ENCODE measurements at places on chromosomes 5 and 9.

DNA sequence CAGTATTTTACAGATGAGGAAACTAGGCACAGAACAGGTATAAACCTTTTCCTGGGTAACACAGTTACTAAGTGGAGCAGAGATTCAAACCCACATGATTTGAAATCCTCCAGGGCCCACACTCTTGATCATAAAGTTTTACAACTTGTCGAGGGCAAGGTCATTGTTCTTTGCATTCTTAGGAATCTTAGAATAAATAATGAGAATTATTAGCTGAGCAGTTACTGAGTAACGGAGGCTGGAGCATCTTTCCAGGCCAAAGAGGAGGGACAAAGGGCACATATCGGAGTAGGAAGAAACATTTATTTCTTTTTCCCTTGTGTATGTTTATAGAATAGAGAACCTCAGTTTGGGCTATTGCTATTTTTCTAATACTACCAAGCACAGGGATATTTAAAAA, 27.1 kb upstream of the F2R start:
- no peak for DNase-seq

GRCh38 chr5:139149477-139150199, 48.5 kb downstream of the SIL1 start:
- no peak for DNase-seq

DNA sequence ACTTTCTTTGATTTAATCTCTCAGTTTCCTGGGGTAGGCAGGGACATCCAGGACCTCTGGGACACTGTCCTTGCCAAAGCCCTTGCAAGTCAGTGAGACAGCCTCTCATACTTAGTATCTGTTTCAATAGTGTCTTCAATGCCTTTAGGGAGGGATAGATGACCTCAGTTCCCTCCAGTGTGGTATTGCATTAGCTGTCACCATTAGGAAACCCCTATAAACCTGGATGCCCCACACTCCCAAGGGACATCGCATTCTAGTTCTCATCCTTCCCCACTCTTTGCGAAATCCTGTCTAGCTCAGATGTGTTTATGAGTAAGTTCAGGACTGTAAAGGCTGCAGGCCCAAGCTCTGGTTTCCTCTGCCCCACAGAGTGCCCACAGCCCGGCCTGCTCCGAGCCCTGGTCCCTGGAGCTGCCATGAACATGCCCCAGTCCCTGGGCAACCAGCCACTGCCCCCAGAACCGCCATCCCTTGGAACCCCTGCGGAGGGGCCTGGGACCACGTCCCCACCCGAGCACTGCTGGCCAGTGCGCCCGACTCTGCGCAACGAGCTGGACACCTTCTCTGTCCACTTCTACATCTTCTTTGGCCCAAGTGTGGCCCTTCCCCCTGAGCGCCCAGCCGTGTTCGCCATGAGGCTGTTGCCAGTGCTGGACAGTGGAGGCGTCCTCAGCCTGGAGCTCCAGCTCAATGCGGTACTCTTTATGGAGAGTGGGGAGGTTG, 13.2 kb downstream of the TMEM8B start:
- no peak for DNase-seq

DNA sequence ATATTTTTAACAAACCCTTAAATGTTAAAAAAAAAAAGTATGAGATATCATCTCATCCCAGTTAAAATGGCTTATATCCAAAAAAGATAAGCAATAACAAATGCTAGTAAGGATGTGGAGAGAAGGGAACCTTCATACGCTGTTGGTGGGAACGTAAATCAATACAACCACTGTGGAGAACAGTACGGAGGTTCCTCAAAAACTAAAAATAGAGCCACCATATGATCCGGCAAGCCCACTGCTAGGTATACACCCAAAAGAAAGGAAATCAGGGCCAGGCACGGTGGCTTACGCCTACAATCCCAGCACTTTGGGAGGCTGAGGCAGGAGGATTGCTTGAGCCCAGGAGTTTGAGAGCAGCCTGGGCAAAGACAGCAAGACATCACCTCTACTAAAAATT, 3.0 kb downstream of the MTMR12 start:
- DNase-seq, result no peak

DNA sequence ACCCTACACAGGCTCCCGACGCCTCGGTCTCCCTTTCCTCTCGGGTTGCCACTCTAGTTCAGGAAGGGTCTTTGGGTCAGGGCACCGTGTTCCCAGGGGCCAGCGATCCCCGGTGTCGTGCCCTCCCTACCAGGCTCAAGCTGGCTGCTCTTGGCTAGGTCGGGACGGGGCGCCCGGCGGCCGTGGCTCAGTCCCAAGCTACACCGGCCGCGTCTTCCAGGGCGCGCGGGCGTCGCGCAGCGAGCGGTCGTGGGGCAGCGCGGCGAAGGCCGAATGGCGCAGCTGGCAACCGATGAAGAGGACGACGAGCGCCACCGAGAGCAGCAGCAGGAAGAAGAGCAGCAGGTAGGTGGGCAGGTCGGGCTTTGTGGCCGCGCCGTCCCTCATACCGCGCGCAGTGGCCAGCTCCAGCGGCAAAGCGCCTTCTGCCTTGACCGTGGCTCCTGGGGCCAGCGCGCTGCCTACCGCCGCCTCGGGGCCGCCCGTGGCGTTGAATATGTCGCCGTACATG, 892 bp downstream of the SMIM32 start:
- no peak for DNase-seq

DNA sequence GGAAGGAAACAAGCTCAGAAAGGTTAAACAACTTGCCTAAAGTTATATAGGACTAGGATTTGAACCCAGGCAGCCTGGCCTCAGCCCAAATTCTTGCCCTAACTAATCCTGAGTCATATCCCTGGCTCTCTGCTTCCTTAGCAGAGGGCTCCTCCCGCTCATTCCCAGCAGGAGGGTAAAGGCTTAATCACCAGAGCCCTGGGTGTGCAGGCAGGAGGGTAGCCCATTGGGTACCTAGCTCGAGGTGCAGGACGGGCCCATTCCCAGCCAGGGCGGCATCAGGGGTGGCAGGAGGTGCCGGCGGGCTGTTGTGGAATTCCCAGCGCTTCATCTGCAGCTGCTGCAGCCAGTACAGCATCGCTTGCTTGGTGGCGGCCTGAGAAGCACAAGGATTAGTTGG, 3.9 kb downstream of the TBC1D2 start:
- DNase-seq, result no peak

DNA sequence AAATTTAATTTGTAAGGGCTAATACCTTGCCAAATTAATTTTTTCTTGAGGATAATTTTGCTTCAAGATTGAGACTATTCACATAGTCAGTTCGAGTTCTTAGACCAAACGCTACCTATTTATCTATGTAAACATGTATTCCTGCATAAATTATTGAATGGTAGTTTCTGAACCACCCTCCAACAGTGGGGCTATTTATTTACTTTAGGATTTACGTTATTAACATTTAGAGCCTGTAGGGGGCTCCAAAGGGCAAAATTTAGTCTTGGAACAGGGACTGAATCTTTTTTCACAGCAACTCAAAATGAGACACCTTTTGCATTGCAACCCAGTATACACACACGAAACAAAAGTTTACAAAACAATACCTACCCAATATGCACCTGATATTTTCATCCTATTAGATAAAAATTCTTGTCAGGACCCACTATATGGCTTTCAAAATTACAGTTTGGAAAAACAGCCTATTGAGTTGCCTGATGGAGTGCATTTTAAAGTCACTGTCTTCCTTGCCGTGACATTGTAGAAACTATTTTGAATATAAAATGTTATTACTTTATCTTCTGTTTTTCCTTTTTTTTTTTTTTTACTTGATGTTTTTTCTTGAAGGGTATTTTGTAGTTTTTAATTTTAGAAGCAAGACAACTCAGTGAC, 47.1 kb upstream of the POU4F3 start:
- peak; percentile 43 for DNase-seq

GRCh38 chr5:36374266-36374862, 72.7 kb upstream of the RANBP3L start:
- no peak for DNase-seq

DNA sequence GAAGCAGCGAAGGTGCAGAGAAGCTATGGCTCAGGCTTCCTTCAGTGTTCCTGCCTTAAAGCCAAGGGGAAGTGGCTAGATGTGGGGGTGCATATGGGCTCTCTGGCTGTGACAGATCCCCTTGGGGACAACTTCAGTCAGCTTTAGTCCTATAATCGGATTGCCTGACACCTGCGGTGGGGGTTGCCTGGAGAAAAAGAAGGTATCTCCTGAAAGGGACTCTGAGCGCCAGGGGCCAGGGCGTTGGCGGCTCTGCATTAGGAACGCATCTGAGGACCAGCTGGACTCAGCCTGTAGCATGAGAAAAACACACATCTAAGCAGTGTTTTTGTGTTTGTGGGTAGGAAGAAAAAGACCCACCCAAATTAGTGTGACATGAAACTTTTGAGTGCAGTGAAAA, 84.3 kb upstream of the OTULINL start:
- no peak for DNase-seq

DNA sequence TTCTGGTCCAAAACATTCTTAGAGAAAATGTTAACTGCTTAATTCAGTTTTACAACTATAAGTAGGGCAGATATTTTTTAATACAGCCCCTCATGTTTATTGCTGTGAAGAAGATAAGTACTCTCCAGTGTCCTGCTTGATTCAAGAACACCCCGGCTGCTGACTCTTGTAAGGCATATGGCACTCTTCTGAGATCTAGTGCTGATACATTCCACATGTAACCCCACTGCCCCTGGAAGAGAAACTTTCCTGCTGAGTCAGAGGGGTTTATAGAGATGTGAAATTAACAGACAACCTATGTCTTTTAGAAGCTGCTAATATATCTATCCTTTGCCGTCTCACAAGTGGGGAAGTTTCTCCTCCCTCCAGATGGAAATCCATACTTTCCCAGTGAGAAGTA, 1.0 kb upstream of the MINAR2 start:
- no peak for DNase-seq

DNA sequence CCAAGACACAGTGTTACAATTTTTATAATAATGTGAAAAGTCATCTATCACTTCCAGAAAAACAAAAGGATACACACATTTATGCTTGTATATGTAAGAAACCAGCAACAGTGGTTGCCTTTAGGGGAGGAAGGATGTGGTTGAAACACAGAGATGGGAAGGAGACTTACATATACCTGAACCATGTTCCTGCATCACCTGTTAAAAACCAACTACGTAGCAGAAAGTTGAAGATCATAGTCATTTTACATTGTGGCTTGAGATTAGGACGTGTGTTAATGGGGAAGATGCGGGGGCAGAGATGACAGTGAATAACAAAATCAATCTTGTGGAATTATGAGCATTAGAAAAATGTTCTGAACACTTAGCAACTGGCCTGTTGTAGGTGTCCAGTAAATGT, 307.3 kb downstream of the MLLT3 start:
- DNase-seq, result no peak

DNA sequence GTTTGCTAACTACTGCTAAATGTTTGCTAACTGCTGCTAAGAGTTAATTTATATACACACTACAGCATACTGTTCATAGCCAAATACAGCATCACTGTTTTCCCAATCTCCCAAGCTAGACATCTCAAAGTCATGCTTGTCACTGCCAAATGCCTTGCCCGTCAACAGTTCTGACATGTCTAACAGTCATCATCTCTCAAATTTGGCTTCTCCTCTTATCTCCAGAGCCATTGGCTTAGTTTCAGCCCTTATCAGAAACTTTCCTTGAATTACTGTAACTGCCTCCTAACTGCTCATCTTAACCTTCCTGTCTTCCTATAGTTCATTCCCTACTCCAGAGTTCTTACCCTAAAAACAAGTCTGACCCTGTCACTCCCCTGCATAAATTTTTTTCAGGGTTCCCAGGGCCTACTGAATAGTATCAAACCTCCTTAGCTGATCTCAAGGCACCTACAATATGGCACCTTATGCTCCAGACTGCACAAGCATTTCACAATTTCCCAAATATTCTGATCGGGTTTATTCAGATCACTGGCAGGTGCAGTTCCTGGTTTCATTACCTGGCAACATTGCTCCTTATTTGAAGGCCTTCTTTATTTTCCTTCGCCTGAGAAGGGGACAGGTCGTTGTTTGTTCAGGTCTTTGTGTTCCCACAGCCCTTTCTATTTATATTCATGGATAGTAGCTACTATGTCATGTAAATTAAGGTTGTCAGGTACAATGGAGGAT, 55.9 kb upstream of the ANKRD55 start:
- DNase-seq, result no peak

DNA sequence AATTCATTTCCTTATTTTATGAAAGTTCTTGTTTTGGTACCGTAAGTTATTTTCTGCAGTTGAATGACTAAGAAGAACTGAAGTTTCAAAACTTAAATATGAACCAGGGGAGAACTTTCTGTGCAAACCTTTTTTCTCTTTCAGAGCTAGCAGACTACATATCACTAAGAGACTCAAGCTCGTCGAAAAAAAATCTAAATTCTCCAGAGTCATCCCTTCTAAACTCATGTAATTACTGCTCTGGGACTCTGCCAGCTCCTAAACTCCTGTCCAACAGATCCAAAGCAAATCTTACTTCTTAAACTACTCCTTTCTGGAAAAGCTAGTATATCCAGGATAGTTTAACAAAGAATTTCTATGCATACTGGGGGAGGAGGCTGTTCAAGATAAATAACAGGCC, 87.0 kb upstream of the NR5A1 start:
- no peak for DNase-seq

DNA sequence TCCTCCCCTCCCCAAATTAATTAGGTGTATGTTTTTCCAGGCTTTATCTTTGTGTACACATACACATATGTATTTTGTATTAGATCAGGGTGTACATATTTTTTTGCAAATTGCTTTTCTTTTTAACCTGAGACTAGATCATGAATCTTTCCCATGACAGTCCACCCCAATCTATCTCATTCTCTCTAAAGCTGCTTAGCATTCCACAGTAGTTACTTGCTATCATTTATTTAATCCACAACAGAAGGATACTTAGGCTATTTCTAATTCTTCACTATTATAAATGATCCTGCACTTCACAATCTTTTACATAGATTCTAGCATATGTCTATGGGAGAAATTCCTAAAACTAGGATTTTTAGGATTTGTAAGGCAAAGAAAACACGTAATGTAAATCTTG, 43.9 kb downstream of the SH3RF2 start:
- no peak for DNase-seq

GRCh38 chr9:96524764-96525163, 74.8 kb downstream of the HABP4 start:
- DNase-seq, result no peak

DNA sequence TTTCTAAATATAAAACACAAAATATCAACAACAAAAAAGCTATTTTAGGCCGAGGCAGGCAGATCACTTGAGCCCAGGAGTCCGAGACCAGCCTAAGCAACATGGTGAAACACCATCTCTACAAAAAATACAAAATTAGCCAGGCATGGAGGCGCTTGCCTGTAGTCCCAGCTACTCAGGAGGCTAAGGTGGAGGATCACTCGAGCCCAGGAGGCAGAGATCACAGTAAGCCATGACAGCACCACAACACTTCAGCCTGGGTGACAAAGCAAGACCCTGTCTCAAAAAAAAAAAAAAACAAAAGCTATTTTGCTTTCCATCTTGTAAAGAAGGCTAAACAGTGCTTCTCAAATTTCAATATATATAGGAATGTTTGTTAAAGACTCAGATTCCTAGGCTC, 11.3 kb downstream of the C5orf15 start:
- DNase-seq, result no peak

DNA sequence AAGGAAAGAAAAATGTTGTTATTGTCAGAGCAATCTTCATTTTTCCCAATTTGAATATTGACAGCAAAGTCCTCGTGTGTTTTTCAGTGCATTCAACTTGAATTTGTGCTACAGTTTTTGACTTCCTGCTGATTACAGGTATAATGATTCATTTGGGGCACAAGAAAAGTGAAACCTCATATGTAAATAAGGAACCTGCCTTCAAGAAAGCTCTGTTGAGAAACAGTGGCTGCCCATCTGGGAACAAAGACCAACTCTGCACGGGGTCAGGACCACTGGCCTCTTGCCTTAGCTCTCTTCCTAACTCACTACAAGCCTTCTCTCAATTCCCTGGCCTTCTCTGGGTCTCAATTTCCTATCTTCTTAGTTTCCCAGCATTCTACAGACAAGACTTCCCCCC, 21.0 kb downstream of the TIMD4 start:
- DNase-seq, result no peak

Measured in NCI-H2227 treated with DMSO at 0.1 percent for 48 hours (cell line).